Left lung (tissue), 14 donors: ENCODE measurements at places on chromosomes 2 and 18.

DNA sequence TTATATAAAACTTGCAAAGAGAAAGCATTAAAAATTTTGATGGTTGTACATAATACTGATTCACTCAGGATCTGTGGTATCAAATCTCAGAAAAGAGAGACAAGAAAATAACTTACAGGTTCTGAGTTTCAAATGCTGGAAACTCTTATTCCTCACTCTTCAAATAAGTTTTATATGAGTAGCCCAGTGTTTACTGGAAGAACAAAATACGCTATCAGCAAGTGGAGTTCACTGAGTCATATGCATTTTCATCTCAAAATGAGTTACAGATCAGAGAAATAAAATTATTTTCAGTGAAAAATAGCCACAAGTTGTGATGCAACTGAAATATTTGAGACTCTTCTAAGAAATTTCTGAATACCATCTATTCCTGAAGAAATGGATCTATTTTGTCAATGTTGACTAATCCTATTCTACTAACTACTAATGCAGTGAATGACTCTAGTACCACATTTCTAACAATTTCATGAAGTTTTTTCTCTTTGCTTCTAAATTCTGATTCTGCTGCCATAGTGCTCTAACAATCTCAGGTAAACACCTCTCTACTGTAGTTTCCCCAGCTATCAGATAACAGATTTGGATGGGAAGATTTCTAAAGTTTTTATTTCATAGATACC is 391.7 kb downstream of the ZEB2 start:
- no peak for DNase-seq
- peaks cover 4% of the 10 kb centered on the region for H3K36me3 ChIP-seq
- no peaks in the 10 kb centered on the region for H3K27me3 ChIP-seq
- no peaks in the 10 kb centered on the region for H3K4me1 ChIP-seq
- no peak overlapping the region for H3K27ac ChIP-seq
- no peak overlapping the region for H3K4me3 ChIP-seq

GRCh38 chr18:79117385-79117784 is 48.2 kb downstream of the ATP9B start:
- no peak overlapping the region for H3K4me3 ChIP-seq
- peaks cover 17% of the 10 kb centered on the region for H3K36me3 ChIP-seq
- no peaks in the 10 kb centered on the region for H3K4me1 ChIP-seq
- no peak overlapping the region for H3K27ac ChIP-seq

DNA sequence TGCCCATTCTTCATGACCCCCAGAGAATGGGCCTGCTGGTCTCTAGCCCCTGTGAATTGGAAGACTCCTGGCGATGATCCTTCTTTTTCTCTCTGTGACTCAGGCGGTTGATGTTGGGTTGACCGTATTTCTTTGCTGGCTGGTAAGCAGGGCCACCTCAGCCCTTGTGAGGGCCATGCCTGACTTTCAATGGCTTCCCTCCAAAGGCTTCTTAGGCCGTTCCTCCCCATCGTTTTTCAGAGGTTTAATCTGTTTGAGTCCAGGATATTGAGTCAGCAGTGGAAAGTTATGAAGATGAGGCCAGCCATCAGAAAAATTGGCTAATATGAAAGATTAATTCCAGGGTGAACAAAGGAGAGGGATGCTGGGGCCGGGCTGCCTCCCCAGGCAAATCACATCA is 13.6 kb downstream of the HPCAL1 start:
- H3K4me1 ChIP-seq, result no peaks in the 10 kb centered on the region
- H3K27ac ChIP-seq, result no peak overlapping the region
- H3K36me3 ChIP-seq, result no peaks in the 10 kb centered on the region
- H3K27me3 ChIP-seq, result no peaks in the 10 kb centered on the region
- no peak for DNase-seq

- H3K36me3 ChIP-seq, result no peaks in the 10 kb centered on the region
- no peaks in the 10 kb centered on the region for H3K27me3 ChIP-seq
- no peaks in the 10 kb centered on the region for H3K4me1 ChIP-seq
- H3K27ac ChIP-seq, result no peak overlapping the region
- H3K4me3 ChIP-seq, result no peak overlapping the region
These were observed 14.0 kb downstream of the DNAH7 start for GRCh38 chr2:196054631-196055030.

DNA sequence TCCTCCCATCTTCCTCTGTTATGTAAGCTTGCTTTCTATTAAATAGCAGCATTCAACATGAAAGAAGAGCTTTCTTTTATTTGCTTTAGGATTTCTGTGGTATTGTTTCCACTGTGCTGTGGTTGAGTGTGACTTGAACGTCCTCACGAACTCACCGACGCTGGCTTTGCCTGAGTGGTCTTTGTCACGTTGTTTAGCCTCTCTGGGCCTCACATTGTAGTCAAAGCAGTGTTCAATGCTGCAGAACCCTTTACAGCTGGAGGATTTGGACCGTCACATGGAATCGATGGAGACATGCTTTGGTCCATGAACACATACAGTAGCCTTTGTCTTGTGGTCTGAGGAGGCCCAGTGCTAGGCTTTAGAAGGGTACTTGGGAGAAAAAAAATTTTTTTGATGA is 66.3 kb downstream of the TANC1 start:
- no peak for DNase-seq
- H3K36me3 ChIP-seq, result no peaks in the 10 kb centered on the region
- H3K27ac ChIP-seq, result no peak overlapping the region
- H3K4me3 ChIP-seq, result no peak overlapping the region

GRCh38 chr2:102114290-102114721 is 28.2 kb upstream of the IL1R1 start:
- no peak for DNase-seq
- H3K36me3 ChIP-seq, result no peaks in the 10 kb centered on the region
- peak overlapping the region; percentile 63 for H3K27ac ChIP-seq
- no peaks in the 10 kb centered on the region for H3K27me3 ChIP-seq
- H3K4me1 ChIP-seq, result peaks cover 43% of the 10 kb centered on the region
- no peak overlapping the region for H3K4me3 ChIP-seq

GRCh38 chr2:181241797-181242196 is 215.4 kb upstream of the ITGA4 start:
- no peak overlapping the region for H3K27ac ChIP-seq
- no peaks in the 10 kb centered on the region for H3K27me3 ChIP-seq
- H3K4me1 ChIP-seq, result no peaks in the 10 kb centered on the region
- no peak for DNase-seq

- H3K4me3 ChIP-seq, result no peak overlapping the region
- no peaks in the 10 kb centered on the region for H3K4me1 ChIP-seq
- no peaks in the 10 kb centered on the region for H3K27me3 ChIP-seq
- no peak overlapping the region for H3K27ac ChIP-seq
- no peaks in the 10 kb centered on the region for H3K36me3 ChIP-seq
- no peak for DNase-seq
These were observed 178.2 kb upstream of the RASGRP3 start for GRCh38 chr2:33298233-33298632.

DNA sequence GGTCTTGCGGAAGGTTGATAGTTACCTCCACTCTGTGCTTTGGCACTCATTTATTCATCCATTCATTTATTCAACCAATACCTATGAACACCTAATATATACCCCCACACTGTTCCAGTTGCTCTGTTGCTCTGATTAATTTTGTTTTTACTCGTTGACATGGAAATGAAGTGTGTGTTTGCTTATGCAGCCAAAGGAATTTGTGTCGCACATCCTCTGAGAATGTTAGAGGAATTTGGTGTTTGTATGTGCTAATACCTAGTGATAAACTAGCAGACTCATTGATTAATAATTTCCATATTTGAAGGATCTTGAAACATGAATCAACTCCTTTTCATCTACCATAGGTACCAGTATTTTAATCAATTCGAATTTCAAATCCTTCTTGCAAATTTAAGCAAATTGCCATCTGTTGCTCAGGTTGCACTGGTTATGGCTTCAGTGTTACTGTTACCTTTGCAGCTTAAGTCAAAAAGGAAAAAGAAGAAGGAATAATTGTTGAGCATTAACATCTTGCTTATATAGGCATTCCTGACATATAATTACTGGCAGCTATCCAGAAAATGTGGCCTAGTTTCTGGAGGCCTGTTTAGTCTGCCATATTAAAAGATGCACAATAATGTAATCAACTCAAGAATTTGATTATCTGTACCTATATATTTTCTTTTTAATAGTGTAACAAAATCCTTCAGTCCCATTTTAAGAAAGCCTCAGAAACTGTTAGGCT is 25.7 kb upstream of the CRIM1 start:
- H3K36me3 ChIP-seq, result no peaks in the 10 kb centered on the region
- peaks cover 4% of the 10 kb centered on the region for H3K4me1 ChIP-seq
- no peak overlapping the region for H3K4me3 ChIP-seq
- no peak overlapping the region for H3K27ac ChIP-seq

DNA sequence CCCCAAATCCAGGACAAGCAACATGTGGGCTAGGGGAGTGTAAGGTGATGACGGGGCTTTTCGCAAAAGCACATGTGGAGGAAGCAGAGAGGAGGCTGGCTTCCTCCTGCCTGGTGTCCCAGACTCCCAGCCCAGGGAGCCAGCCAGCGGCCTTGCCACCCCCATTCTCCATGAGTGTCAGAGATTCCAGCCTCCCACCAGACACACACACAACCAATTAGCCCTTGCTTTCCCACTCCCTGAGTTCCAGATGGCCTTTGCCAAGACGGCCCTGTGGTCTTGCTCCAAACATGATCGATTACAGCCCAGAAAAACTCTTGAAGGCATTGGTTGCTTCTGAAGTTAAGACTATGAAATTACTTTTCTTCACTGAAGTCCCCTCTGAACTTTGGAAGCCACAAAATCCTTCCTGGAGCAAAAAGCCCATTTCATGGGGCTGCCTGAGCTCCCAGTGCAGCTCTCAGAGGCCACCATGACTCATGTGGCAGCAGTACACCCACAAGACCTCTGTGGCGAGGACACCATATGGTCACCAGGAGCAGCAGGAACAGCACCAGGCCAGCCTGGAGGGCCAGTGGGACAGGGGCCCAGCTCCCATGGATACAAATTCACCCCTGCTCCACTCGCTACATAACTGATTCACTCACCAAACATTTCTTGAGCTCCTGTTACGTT is 69.1 kb upstream of the PID1 start:
- no peak overlapping the region for H3K27ac ChIP-seq
- DNase-seq, result no peak
- no peaks in the 10 kb centered on the region for H3K36me3 ChIP-seq

- H3K4me3 ChIP-seq, result no peak overlapping the region
- H3K36me3 ChIP-seq, result no peaks in the 10 kb centered on the region
- DNase-seq, result no peak
- H3K27me3 ChIP-seq, result no peaks in the 10 kb centered on the region
- H3K27ac ChIP-seq, result no peak overlapping the region
- no peaks in the 10 kb centered on the region for H3K4me1 ChIP-seq
These were observed 60.7 kb upstream of the ZEB2 start for GRCh38 chr2:144580521-144581161.

DNA sequence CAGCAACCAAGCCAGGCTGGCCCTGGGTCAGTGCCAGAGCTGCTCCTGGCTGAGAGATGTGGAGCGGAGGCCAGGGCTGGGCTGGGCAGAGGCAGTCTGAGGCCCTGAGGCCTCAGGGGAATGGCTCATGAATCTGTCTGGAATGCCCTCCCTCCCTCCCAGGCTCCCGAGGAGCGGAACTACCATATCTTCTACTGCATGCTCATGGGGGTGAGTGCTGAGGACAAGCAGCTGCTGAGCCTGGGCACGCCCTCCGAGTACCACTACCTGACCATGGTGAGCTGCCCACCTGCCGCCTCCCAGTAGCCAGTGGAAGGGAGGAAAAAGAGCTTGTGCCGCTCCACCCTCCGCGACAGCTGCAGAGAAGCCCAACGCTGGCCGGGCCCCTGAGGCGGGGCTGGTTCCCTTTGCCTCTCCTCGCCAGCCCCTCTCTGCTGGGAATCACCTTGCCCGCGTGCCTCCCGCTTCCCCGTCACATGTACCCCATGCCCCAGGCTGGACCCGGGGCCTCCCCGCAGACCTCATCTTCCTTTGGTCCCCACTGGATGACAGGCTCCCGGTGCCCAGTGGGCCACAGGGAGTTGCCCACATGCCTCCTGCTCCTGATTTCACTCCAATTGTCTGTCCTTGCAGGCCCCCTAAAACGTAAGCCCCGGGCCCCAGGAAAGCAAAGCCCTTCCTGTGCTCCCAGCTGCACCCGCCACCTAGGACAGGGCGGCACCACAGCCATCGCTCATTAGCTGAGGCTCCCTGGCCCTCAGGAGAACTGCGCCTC is 41.1 kb downstream of the MYO7B start:
- H3K27me3 ChIP-seq, result no peaks in the 10 kb centered on the region
- no peaks in the 10 kb centered on the region for H3K36me3 ChIP-seq
- no peak overlapping the region for H3K4me3 ChIP-seq
- no peaks in the 10 kb centered on the region for H3K4me1 ChIP-seq

DNA sequence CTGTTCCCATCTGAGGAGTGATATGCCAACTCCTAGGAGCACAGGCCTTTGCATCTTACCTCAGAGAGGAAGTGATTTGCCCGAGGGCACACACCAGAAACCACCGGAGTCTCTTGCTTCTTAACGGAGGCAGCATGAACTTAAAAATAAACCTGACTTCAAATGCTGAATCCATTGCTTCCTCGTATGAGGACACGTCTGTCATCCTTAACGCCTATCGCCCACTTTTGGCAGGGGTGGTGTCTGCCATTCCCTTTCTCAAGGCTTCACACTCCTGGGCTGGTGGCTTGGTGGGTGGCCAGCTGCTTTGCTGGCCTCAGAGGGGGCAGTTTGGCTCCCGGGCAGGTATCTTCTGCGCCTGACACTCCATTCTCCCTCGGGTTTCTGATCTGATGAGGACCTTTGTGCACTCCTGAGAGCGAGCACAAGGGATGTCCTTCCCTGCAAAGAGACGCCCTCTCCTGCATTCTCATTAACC is 1.1 kb upstream of the PREB start:
- H3K27me3 ChIP-seq, result no peaks in the 10 kb centered on the region
- H3K4me1 ChIP-seq, result peaks cover 9% of the 10 kb centered on the region
- DNase-seq, result no peak
- H3K36me3 ChIP-seq, result peaks cover 22% of the 10 kb centered on the region

DNA sequence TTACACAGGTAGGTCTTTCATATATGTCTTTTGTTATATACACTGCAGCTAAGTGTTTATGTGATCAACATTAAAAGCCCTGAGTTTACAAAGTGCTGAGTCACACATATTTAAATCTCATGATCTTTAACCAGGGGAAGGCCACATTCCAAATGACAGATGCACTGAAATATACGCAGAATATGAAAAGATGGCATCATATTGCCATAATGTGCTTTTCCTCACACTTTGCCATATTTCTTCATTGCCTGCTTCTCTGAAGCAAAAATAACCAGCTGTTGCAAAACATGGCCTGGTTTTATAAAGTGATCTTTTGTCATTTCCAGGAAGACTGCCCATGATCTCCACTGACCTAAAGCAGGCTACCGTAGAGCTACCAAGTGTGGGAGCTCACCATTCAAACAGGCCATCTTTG is 93.5 kb upstream of the MAPRE2 start:
- H3K36me3 ChIP-seq, result no peaks in the 10 kb centered on the region
- H3K4me1 ChIP-seq, result no peaks in the 10 kb centered on the region
- no peak overlapping the region for H3K27ac ChIP-seq
- H3K27me3 ChIP-seq, result no peaks in the 10 kb centered on the region
- no peak for DNase-seq
- no peak overlapping the region for H3K4me3 ChIP-seq
